ENCODE measurements at places on chromosomes 6 and 20. TPM values are rescaled to one million over a fixed set of nuclear protein-coding genes. Genes with fewer than 3 reads are reported as not detected.

The WFDC5 gene
- not detected for total RNA-seq

The OR2B6 gene
- 0.35 TPM for total RNA-seq

The KHDC1 gene
- total RNA-seq: 3.4 TPM

The TSPO2 gene
- total RNA-seq: not detected

The TINAG gene
- total RNA-seq: not detected

The TRAPPC3L gene
- total RNA-seq: not detected
